ENCODE measurements at places on chromosomes 6 and 20.

- no peak for DNase-seq
Measured at GRCh38 chr6:71468841-71469700, 180.5 kb downstream of the OGFRL1 start.

DNA sequence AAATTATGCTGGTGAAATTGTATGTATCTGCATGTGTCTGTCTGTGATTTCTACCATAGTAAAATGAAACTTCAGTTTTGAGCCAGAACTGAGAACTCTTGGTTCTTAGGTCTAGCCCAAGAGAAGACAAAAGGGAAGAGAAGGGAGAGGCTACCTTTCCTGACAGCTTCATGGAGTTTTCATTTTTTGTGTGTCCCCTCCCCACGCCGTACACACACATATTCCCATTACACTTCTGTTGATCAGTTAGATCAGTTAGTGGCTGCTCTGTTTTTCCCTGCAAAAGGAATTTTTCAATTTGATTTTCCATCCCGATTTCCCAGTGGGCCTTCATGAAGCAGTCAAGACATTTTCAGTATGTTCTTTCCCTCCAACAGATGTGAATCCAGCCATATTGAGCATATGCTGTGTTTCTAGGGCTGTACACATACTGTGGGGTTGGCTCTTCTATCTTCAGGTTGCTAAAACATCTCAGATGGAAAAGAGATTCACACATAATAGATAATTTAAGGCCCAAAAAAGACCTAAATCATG lies 52.5 kb downstream of the HIVEP1 start:
- DNase-seq, result no peak

GRCh38 chr6:158283304-158283980 lies 28.8 kb upstream of the TULP4 start:
- DNase-seq, result no peak

DNA sequence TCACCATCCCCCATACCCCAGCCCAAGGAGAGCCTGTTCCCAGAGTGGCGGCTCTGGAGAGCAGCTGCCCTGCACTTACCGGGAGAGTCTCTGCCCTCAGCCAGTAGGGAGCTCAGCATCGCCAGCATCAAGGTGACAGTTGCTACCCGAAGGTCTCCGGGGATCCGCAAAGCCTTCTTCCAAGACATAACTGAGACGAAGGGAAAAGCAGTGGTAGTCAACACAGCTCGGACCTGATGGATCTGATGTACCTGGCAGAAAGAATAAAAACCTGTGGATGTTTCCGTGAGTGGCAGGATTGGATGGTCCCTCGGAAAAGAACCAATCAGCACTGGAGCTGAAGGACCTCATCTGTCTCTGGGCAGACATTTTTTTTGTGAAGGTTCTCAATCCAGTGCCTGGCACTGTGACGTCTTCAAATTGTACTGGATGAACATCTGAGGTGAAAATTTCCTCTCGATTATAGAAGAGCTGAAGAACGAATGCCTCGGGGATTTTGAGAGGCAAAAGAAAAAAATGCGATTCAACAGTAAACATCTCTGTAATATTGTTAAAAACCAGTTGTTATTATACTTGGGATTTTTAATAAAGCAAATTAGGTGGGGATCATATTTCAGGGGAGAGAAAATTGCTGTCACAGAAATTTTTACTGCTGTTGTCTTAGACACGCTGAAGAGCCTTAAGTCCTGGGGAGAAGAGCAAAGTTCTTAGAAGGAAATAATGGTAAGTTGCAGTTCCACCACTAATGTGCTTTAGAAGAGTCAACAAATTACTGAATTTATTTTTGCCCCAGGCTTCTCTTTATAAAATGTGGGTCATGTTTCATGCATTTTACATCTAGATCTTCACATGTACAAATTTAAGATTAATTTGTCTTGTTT lies at the start of gene HLA-DQB1:
Gene HLA-DQB1 (minus strand): TSS at position 238 of the 881 bp plus-strand sequence. CDS start 50 bp downstream, at position 188.
- DNase-seq, result no peak

DNA sequence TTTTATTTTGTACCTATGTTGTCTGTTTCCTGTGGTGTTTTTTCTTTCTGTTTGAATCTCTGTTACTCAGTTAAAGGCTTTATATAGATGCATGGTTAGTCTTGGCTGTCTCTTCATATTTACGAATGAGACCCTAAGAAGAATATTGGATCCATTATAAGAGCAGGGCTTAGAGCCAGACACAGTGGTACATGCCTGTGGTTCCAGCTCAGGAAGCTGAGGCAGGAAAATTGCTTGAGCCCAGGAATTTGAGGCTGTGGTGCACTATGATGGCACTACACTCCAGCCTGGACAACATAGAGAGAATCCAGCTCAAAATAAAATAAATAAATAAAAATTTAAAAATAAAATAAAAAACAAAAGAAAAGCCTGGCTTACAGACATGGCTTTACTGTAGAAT lies 211.1 kb downstream of the SOD2 start:
- no peak for DNase-seq

- no peak for DNase-seq
Measured at GRCh38 chr6:147958683-147959082, 384.0 kb upstream of the SASH1 start.

DNA sequence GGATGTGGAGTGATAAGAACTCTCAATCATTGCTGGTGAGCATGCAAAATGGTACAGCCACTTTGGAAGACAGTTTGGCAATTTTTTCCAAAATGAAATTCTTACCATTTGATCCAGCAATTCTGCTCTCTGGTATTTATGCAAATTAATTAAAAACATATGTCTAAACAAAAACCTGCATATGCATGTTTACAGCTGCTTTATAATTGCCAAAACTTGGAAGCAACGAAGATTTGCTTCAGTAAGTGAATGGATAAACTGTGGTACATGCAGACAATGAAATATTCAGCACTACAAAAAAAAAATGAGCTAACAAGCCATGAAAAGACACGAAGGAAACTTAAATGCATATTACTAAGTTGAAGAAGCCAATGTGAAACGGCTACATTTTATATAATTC lies 55.5 kb upstream of the SMLR1 start:
- DNase-seq, result no peak

DNA sequence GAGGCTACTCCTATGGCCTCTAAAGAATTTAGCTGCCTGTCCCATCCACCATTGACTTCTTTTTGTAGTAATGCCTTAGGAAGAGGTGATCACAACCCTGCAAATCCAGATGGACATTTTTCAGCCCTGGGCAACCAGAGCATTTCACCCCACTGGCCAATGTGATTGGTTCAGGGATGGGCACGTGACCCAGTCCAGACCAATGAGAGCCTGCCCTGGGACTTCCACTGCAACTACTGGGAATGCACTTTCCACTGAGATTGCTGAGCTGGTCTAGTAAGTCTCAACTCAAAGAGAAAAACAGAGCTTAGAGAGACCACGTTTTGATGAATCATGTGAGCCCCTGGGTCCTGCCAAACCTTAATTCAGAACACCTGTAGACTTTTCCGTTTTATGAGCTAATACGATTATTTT lies 8.9 kb upstream of the UBE2V1 start:
- peak; percentile 70 for DNase-seq

DNA sequence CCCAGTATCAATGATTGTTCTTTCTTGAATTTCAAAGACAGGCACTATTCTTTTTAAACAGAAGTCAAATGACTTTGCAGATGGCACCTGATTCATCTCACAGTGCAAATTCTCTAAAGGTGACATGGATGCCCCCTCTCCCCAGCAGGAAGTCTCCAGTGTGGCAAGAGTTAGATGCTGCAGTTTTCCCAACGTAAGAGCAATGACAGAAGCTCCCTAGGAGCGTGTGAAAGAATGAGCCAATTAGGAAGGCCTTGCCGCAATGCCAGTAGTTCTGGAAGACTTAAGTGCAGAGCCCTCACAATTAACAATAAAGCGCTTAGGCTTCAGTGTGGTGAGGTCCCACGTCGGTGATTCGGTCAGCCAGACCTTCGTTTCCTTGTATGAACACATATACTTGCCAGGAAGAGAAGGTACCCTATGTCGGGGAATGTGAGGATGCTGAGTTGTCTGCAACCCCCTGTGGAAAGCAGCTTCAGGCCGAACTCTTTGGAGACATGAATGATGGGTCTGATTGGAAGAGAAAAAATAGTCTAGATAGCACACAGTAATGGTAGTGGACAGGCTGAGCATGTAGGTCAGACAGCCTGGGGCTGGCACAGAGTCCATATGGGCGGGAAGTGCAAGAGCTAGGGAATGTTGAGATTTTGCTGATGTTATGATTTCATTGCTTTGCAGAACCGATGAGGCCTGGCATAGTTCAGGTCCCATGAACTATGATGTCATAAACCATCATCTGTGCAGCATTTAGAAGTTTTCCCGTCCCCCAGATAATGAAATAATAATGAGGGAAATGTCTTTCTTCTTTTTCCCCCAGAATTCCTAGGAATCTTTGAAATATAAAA lies 132.6 kb downstream of the PHACTR1 start:
- DNase-seq, result no peak

DNA sequence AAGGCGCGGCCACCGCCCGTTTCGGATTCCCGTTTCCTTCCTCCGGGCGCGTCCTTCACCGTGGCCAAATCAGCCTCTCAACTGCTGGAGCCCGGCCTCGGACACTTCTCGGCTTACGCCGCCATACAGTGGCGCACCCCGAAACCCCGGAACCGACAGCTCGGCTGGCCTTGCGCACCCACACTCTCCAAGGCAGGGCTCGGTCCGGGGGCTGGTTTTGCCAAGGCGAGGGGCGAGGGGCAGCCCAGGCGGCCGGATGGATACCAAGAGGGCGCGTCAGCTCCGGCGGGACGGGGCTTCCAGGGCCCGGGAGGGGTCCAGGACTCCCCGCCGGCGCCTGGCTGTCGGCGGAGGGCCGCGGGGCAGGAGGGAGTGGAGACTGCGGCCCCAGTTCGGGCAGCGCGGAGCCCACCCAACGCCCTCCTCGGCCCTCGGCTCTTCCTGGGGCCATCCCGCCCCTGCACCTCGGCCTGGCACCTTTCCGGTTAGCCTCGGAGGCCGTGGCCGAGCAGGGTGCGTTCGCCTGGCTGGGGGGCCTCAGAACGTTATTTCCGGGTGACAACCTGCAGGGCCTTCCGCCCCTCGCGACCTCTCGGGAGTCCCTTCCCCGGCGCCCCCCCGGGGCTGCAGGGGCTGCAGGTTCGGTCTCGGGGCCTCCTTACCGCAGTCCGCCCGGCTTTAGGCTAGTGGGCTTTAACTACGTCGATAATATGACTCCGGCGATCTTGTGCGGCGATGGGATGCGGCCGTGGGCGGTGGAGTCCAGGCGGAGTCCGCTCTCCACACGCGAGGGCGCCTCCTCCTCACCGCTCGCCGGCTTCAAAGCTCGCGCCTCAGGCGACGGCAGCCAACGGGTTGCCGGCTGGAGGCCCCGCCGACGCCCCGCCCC lies 697 bp upstream of the CEP43 start:
- DNase-seq, result peak; percentile 34

GRCh38 chr20:16846006-16846405 lies 97.8 kb downstream of the OTOR start:
- no peak for DNase-seq

DNA sequence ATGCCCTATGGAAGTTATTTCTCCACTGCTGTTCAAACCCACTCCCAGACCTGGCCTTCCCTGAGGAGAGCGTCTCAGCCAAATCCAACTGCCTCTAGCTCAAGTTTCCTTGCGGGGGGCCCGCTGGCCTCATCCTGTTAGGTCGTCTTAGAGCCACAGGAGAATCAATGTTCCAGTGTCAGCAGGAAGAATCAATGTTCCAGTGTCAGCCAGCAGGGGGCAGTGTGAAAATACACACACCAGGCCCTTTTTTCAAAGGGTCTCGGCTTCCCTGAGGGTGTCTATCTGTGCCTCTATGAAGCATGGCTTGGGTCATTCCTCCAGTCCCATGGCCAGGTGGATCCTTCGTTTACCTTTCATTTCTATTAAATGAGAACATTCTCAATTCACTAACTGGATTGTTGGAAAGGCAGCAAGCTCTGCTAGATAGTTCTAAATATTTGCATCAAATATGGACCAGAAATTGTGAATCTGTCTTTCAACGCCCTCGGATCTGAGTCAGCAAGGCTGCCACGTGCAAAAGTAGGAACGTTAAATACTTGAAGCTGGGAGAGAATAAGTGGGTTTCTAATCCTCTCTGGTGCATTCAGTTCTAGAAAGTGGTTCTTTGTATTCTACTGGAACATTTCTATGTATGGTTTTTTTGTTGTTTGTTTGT lies 19.2 kb downstream of the PRND start:
- peak; percentile 62 for DNase-seq

- DNase-seq, result peak; percentile 46
Measured at GRCh38 chr6:125810445-125810844, 19.7 kb downstream of the NCOA7 start.

DNA sequence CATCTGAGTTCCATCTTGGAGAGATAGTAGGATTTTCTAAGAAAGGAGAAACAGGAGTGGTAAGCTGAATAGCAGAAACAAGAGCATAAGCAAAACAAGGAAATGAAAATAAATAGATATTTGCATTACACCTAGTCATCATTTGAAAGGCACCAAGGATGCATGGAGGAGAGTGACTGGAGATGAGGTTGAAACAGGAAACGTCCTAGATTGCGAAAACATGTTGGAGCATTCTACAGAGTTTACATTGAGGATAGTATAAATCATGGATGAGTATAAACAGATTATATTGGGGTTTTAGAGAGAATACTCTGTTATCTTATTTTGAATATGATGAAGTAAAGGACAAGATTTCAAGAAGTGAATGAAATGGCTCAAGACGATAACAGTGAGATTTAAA lies 507.3 kb downstream of the EYS start:
- DNase-seq, result no peak

- DNase-seq, result no peak
Measured at GRCh38 chr6:29907637-29908340, 34.5 kb upstream of the HLA-A start.
